ENCODE measurements at places on chromosomes 3 and 15.

GRCh38 chr3:149374391-149374790 lies 3.1 kb downstream of the TM4SF1 start:
- DNase-seq: no peak

DNA sequence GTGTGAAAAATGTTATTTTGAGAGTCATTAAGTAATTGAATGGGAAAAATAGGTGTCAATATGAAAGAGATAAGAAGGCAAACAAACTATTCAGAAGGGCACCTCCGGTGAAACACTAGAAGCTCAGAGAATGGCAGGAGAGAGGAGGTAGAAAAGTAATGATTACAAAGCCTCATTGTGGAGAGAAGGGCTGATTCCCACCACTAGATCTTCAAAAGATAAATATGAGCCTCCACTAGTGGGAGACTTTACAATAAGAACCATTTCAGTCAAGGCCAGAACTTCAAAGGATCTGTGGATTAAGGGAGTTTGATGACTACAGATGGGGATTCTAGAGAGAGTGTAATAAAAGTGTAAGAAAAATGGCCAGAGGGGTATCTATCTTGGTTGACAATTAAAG lies 535.6 kb downstream of the NLGN1 start:
- DNase-seq: no peak

GRCh38 chr15:89616228-89616627 lies 39.0 kb downstream of the KIF7 start:
- no peak for DNase-seq

GRCh38 chr3:107392549-107393165 lies 15.4 kb downstream of the CCDC54 start:
- no peak for DNase-seq

DNA sequence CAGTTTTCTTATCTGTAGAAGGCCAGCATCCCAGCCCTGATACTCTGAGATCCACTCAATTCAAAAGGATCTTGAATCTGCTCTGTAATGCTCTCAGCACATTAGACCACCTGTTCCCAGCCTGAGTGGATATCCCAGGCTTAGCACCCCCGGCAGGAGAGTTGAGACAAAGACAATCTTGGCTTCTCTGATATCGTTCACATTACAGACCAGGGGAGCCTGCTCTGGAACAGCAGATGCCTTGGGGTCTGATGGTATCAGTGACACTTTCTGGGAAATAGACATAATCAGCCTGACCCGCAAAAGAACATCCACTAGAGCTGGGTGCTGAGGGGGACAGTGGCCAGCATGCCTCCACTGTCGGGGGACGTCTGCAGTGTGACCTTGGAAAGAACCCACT lies 70.6 kb downstream of the BDH1 start:
- no peak for DNase-seq

- DNase-seq: no peak
Observed at GRCh38 chr3:72890166-72890925, 2.5 kb downstream of the GXYLT2 start.

DNA sequence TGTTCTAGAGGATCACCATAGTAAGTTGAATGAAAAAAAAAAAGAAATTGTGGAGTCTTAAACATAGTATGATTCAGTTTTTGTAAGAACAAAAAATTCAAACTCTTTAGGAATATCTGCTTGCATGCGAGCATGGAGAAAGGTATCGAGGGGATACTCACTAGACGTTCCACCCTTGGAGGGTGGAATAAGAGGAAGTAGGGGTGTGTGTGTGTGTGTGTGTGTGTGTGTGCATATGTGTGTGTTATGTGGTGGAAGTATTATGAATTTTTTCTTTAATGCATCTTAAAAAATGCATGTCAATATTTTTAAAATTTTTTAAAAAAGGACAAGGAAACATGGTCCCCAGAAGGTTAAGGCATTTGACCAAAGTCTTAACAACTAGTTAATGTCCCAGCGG lies 26.5 kb upstream of the SIAH2 start:
- DNase-seq: no peak

DNA sequence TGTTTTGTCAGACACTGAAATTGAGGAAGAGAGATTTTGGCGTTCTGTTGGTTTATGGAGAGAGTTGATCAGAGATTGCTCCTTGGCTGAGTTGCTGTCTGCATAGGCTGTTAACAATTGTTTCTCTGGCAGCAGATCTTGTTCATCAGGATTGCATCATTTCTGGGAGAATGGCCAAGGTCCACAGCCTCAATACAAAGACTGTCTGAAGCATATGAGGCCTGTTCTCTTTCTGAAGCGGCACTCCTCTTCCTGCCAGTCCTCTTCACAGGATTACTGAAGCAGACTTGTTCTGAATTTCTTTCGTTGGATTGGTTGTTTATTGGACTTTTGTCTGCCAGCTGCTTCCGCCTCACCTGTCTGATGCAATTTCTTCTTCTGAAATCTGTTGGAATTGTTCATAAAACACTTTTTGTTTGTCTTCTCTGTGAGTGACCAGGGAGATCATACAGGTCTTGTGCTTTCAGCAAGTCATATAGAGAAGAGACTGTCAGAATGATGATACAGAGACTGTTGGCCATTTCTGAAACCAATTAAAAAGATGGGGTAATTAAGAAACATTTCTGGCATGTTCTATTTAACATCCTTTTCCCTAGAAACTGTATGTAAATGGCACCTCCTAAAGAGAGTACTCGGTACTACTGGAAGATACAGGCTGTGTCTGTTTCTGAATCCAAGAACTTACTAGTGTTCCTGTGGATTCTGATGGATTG lies 25.5 kb downstream of the SETD5 start:
- peak; percentile 88 for DNase-seq

GRCh38 chr3:141278196-141279076 lies 46.8 kb downstream of the PXYLP1 start:
- no peak for DNase-seq

- no peak for DNase-seq
Observed at GRCh38 chr15:49309889-49310288, 113.2 kb upstream of the FGF7 start.

GRCh38 chr3:143811602-143812001 lies 36.7 kb downstream of the SLC9A9 start:
- no peak for DNase-seq

- no peak for DNase-seq
Observed at GRCh38 chr3:156341831-156342416, 213.0 kb downstream of the SSR3 start.

- peak; percentile 70 for DNase-seq
Observed at GRCh38 chr15:36501063-36501678, 78.3 kb upstream of the CDIN1 start.

- DNase-seq: no peak
Observed at GRCh38 chr3:190499122-190499521, 14.8 kb upstream of the IL1RAP start.

DNA sequence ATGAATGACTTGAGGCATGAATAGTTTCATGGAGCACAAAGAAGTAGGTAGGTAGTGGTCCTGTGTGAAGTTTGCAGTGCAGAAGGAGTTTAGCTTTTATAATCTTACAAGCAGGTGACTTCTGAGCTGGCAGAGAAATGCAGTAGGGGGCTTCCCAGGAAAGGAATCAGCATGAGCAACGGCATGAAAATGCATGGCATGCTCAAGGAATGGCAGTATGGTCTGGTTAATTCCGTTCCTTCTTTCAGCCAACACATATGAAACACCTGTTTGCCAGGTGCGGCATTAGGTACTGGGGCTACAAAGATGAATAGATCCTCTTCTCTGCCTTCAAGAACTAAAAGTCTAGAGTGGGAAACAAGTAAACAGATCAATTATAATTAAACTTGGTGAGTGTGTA lies 138.0 kb upstream of the BHLHE40 start:
- DNase-seq: no peak

Data from NCI-H510A treated with DMSO at 0.1 percent for 48 hours (cell line).